Fibroblast of upper back skin (primary cell): ENCODE measurements at places on chromosomes 13 and 19.

GRCh38 chr13:81714513-81714912 lies 1373.6 kb upstream of the SPRY2 start:
- DNase-seq: no peak

DNA sequence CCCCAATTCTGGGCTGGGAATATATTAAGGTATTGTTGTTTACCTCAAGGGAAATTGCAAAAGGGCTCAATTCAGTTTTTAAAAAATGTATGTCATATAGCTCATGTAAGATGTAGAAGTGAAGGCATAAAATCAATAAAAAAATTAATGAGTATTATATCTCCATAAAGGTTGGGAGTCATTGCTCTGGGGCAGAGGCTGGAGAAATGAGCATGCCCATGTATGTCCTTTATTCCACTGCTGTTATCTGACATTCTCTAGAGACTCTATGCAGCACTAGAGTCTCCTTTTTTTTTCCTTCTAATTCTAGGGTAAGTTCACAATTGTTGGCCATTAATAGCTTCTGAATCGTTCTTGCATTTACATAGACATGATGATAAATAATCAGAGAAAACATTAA lies 394.8 kb downstream of the KLF12 start:
- DNase-seq: no peak

GRCh38 chr19:48859711-48860572 lies 8.5 kb downstream of the PLEKHA4 start:
- DNase-seq: no peak

DNA sequence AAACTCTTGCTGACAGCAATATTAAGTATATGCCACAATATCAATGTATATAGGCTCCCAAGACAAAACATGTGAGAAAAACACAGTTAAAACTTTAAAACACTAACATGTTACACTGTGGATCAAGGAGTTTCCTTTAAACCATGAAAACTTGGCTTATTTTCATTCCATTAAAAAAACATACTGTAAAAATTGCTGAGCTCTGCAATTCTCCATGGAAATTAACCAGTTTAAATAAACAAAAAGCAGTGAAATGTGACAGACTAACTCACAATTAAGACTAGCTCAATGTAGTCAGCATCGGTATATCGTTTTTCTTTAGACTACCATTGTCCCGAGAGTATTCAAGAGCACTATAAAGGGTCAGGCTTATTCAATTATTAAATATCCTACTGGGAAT lies 930.5 kb upstream of the SLITRK1 start:
- no peak for DNase-seq

- peak; percentile 91 for DNase-seq
These were observed 572.8 kb downstream of the PCDH9 start for GRCh38 chr13:66657165-66657881.

DNA sequence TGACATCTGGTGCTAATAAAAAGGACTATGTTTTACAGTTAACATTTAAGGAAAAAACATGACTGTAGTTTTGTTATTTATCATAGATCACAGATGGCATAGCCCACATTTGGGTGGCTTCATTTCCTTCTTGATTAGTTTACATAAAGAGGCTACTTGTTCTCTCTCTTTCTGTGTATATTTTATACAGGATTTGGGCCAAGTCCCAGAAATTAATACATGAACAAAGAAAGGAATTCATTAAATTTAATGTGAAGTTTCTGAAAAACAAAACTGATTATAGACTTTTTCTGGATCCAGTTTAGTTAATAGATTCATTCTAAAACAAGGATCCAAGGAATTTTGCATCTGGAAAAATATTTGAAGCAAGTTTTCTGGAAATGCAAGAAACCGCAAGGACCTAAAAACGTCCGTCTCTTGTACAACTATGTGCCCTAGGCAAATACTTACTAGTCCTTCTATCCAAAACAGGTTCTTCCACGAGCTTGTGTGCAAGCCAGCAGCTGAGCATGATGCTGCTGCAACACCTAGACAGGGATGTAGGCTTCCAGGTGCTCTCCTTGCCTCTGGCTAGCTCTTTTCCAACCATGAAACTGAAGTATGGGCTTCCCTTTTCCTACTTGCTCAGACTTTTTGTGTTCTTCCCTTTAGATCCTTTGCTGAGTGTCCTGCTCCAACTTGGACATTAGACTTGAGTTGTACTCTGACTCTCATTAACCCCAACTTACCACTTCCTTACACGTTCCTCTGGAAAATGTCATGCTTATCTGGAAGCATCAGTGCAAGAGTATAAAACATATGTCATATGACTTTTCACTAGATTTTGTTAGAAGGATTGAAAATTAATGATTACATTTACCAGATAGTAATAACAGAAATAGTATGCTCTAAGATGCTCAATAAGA lies 161.5 kb upstream of the STARD13 start:
- no peak for DNase-seq
